ENCODE measurements at places on chromosomes 5 and 9.

GRCh38 chr9:3331801-3332200, 194.0 kb downstream of the RFX3 start:
- no peak for DNase-seq

DNA sequence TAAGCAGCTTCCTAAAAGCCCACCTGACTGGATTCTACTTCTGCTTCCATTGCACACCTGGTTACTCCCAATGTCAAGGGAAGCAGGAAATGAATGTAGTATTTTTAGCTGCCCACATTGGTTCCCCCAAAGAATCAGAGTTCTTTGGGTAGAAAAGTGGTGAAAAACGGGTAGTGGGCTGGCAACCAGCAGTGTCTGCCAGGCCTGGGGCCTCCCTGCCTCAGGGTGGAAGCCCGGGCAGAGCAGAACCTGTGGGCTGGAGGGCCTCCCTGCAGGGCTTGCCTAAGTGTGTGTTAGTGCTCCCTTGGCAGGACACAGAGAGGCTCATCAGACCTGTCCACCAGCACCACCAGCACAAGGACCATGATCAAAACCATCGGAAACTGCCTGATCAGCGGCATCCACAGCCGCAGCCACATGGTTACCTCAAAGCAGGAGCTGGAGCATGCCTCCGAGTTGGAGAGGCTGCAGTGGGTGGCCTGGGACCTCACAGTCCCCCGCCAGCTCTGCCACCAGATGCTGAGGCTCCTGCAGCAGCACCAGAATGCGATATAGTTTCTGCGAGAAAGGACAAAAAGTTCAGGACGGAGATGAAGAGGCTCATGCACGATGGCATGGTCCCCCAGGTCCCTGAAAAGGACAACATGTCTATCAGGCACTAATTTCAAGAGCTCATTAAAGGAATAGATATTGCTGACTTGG, 72.2 kb downstream of the PTPDC1 start:
- DNase-seq = no peak

DNA sequence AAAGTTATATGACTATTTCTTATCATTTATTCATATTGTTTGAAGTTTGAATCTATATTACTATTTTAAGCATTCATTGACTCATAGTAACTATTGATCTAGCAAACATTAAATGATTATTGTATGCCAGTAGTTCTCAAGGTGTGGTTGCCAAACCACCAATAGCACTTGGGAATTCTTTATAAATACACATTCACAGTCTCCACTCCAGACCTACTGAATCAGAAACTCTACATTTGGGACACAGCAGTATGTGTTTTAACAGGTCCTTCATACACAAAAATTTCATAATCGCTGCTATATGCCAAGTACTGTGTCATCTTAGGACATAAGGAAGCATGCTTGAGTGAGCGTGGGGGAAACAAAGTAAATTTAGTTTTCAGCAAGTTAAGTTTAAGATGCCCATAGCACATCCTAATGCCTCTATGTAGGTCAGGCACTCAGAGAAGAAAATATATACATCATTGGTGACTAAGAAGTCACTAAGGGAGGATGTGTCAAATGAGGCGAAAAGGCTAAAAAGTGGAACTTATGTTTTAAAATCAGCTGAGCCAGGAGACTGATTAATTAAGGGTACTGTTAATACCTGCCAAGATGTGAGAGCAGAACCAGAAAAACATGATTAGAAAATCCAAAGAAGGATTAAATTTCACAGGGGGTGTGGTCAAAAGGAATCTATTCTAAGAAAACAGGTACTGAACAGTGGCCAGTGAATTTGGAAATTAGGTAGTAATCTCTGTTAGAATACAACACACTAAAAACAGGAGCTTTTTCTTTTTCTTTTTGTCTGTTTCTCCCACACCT, 340.8 kb downstream of the HCN1 start:
- no peak for DNase-seq

GRCh38 chr5:65978251-65978650, 51.9 kb downstream of the ERBIN start:
- no peak for DNase-seq

DNA sequence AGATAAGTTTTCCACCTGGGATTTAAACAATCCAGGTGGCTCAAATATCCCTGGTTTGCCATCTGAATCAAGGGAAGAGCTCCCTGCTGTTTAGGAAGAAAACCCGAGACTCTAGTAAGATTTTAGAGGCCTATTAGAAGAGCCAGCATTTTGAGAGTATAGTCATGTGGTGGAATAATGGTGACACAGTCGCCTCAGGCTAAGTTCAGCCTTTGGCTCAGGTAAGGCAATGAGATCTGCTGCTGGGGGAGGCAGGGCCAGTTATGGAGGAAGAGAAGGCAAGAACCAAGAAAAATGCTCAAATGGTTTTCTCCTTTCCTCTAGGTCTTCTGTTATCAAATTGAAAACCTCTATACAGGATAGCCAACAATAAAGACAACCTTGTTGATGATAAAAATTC, 16.2 kb downstream of the RAD1 start:
- DNase-seq = no peak

GRCh38 chr9:76433406-76433805, 25.6 kb upstream of the GCNT1 start:
- no peak for DNase-seq

DNA sequence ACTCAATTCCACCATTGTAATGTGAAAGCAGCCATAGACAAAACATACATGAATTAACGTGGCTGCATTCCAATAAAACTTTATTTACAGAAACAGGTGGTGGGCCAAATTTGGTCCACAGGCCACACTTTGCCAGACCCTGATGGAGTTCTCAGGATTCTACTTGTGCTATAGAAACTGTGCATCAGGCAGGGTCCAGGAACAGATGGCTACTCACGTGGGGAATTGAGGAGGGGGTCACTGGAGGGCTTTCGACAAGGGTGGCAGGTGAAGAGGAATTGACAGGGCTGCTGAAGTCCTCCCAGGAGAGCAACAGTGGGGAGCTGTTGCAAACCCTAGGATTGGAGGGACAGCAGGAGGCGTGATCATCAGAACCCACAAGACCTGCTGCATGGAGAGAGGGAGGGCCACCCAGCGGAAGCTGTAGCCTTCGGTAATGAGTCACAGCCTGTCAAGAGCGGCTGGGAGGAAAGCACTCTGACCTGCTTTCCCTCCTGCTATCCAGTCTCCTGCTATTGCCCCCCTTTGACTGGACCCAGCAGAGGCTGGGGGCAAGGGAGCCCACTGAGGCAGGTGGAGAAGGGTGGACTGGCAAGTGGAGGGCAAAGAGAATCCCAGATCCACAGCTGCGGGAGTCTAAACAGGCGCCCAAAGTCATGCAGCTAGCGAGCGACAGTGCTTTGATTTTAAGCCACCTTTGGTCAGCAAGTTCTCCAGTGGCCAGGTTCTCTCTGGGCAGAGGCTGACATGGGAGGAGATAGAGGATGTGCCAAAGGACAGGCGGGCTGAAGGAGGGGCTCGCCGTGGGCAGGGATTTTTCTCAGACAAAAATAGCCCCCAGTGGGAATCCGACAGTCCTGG, 138.3 kb upstream of the SMIM23 start:
- no peak for DNase-seq

DNA sequence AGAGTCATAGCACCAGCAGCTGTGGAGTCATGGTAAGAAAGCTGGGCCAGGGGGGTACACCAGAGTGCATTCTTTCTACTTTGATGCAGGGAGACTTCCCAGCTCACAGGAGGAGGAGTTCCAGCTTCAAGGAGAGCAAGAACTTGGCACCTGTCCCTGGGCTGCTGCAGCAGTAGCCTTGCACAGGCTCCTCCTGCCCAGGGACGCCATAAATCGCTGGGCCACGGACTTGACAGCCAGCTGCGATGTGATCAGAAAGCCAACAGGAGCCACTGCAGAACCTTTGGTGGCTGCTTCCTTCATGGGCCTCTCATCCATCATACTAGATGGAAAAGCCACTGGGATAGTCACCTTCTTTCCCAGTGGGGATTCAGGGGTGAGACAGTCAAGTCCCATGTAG, 234.7 kb downstream of the NMUR2 start:
- DNase-seq = no peak

DNA sequence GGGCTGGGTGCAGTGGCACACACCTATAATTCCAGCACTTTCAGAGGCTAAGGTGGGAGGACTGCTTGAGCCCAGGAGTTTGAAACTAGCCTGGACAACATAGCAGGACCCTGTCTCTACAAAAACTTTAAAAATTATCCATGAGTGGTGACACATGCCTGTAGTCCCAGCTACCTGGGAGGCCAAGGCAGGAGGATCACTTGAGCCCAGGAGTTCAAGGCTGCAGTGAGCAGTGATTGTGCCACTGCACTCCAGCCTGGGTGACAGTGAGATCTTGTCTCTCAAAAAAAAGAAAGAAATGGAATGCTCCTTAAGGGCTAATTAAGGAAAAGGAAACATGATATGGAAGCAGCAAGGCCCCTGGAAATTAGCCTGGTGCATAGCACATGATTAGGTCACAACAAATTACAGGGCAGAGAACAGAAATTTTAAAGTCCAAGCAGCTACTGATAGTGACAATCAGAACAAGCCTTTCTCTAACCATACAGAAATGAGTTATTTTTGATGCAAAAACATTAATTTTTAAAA, 19.5 kb downstream of the ANKH start:
- DNase-seq = no peak

DNA sequence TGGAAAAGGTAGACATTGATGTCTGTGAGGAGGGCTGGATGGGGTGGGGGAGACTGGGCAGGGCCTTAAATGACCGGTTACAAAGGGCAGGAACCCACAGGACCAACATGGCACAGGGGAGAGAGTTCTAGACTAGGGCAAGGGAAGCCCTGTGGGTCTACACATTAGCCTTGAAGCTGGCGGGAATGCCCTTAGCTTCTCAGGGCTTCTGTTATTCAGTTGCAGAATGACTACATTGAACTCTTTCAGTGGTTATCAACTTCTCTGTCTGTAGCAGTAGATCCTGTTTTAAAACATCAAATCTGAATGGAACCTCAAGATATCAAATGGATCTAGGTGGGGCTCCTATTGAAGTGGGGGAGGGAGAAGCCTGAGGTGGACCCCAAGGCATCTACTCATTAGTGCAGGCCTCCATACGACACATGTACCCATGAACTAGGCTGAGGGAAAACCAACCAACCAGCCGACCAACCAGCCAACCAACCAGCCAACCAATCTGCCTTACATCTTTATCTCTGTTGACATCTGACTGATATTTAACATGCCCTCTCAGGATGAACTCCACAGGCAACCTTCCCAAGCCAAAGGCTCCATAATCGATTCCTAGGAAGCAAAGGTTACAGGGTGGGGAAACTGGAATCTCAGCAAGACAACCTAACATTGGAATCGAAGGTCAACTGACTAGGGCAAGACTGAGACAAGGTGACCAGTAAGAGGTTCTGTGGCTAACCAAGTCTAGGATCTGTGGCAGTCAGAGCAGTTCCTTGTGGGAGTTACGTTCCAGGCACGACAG, 48.3 kb downstream of the DAP start:
- no peak for DNase-seq

DNA sequence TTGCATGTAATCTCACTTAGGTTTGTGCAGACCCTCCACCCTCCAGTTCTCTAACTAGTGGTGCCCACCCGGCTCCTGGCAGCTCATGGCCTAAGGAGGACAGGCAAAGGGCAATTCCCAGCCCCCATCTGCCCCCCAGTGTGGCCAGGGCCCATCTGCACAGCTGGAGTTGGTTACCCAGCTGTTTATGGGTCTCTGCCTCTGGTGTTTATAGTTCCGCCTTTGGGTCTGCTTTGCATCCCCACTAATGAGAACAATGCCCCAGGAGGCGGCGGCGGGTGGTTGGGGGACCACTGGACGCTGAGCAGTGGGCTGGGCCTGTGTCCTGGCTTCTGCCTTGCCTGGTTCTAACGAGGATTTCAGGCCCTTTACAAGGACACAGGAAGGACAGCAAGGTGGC, 62.4 kb downstream of the NDST1 start:
- no peak for DNase-seq

DNA sequence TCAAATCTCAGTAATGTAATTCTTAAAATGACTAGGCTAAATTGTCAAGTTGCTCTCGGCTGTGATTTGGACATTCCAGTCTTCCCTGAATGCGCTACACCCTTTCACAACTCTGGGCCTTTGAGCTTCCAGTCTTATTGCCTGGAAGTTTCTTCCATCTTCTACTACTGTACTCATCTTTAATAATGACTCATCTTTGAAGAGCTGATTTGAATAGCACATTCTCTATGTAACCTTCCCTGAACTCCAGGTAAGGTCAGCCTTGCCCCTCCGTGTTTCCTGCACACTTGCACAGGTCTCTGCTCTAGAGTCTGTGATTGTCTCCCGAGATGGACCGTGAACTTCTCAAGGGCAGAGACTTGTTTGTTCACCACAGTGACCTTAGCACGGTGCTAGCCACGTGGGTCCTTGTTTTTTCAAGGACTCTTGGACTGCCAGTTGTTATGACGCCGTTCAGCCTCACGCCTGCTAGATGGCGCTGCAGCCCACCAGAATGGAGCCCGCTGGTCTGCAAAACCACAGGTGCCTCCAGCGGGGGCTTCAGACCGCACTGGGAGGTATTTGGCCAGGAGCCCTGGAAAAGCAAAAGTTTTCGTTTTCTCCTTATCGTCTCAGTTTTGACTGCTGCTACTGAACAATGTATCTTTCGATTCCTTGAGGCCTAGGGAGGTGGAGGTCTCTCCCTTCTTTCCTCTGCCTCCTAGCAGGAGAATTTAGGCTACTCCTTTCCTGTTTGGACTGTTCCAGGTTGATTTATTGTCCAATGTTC, 44.4 kb downstream of the SEC61B start:
- no peak for DNase-seq

- no peak for DNase-seq
These were observed 267.7 kb upstream of the GAS1 start for GRCh38 chr9:87214991-87215390.

- DNase-seq = no peak
These were observed 388.7 kb upstream of the PTPRD start for GRCh38 chr9:11001546-11001945.
